ENCODE measurements at places on chromosomes 2 and 18.

DNA sequence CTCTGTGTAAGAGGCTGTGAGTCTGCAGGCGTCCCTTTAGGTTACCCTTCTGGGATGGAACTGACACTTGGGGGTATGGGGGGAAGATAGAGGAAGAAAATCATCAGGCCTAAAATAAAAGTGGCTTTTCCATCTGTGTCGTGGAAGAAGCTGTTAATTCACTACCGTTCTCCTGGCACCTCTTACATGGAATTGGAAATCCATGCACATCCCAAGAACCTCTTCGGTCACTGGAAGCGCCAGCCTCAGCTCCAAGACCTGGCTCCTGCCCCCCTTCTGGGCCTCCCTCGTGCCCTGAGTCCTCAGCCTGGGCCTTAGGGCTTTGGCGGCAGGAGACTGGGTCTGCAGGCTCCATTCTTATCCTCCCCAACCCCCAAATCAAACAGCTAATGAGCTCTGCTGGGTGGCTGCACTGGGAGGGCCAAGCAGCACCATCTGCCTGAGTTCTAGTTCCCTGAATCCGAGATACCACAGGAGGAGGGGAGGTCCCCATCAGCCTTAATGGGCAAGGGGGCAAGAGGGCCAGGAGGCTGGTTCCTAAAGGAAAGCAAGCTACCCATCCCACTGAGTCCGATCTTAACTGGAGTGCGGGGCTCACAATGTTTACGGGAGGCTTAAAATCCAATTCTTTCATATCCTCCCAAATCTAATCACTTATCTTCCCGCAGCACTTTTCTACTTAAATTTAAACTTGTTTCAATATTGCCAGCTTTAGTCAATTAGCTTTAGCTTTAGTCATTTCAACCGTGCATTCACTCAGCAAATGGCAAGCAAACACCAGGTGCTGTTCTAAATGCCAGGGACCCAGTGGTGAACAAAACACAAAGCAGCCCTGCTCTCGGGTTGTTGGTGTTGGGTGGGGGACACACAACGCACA is 52.8 kb downstream of the FAM178B start:
- no peak for DNase-seq

GRCh38 chr2:9373047-9373446 is 50.3 kb downstream of the ITGB1BP1 start:
- no peak for DNase-seq

- DNase-seq = no peak
Observed at GRCh38 chr2:127174136-127174535, 46.0 kb downstream of the CYP27C1 start.

GRCh38 chr18:57831597-57832377 is 28.7 kb upstream of the ATP8B1 start:
- DNase-seq = no peak

DNA sequence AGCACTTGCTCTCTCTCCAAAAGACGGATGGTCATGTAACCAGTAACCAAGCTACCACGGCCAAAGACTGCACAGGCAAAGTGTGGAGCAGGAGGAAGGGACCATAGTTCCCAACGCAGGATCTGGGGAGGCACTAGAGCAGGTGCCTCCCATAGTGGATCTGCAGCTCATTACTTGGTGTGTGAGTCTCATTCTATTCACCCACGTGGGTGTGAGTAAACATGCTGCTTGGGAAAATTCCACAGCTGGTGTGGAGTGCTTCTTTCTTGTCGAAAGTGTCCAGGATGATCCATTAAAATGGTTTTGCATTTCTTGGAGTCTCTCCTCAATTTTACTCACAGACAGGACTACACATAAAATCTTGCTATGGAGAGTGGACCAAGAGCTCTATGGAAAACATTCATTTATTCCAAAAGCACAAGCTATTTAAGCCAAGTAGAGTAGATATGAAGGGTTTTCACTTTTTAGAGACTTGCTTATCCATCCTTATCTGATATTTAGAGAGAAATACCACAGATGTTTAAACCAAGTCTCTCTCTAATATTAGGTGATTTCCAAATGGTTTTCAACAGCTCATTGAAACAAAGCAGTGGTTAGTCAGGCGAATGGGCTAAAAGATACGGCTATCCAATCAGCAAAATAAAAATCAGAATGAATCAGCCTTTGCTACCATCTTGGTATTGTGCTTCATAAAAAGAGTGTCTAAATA is 104.3 kb upstream of the CCDC195 start:
- no peak for DNase-seq

- DNase-seq = no peak
Observed at GRCh38 chr2:181902625-181903024, 11.1 kb downstream of the ITPRID2 start.

DNA sequence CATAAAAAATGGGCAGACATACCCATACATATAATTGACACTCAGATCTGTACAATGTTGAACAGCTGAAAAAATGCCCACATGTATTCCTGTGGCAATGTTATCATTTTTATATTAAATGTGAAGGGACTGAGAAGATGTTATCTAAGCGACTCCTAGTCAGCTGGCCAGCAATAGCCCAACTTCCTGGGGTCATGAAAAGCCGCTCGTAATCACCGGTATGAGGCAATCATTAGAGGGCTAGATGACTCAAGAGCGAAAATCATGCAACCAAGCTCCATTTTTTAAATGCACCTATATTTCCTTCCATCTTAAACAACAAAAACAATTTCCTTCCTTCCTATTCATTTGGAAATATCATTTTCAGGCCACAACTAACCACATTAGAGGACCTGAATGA is 274.6 kb upstream of the CCDC68 start:
- DNase-seq = no peak

Data from activated T-cell treated with anti-CD3 and anti-CD28 coated beads, Interleukin-2, amount 50 U/mL, for 1 hour (primary cell).